ENCODE measurements at places on chromosomes 1 and 21.

- no peak for DNase-seq
These were observed 403.7 kb downstream of the SIPA1L2 start for GRCh38 chr1:232226197-232226712.

GRCh38 chr1:209187589-209187988, 395.9 kb upstream of the CAMK1G start:
- DNase-seq: no peak

- no peak for DNase-seq
These were observed 8.9 kb upstream of the KCNJ15 start for GRCh38 chr21:38247738-38248510.

DNA sequence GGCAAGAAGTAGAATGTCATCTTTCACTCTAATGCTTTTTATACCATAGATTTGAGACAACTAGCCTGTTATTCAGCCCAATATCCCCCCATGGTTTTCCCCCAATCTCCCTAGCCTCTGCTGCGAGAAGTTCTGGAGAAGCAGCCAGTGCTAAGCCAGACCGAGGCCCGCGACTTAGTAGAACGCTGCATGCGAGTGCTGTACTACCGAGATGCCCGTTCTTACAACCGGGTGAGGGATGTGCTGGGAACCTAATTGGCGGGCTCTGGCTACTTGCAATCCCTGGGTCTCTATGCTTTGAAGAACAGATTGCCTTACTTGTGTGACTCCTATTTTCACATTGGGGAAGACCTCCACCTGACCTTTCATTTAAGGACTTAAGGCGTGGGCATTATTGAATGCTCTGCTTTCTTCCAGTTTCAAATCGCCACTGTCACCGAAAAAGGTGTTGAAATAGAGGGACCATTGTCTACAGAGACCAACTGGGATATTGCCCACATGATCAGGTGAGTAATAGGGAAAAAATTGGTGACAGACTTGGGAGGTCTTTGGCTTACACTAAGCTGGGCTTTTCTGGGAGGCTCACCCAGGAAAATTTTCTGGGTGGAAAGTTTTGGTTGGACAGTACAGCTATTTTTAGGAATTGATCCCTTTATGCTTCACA, 1.9 kb downstream of the PSMB4 start:
- no peak for DNase-seq

- DNase-seq: no peak
These were observed 104.3 kb downstream of the HHIPL2 start for GRCh38 chr1:222443566-222443965.
